D721Med (cell line): ENCODE measurements at places on chromosomes 5 and 9.

DNA sequence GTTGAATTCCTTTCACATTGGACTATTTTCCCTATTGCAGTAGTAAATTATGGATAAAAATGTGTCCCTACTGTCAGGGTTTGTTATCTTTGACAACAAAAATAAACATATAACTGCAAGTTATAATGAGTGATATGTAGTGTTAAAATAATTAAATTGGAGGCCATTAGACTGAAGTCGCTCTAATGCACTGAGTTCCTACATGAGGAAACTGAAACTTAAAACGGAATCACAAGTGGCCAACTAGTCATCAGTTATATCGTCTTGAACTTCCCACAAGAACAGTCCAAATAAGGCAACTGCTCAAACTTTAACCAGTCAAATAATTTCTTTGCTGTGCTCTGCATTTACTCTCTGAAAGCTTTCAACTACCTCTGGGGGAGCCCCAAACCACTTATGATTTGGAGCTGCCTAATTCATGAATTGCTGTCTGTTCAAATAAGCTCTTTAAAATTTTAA is 2.1 kb upstream of the IFT74 start:
- no peak for DNase-seq

- DNase-seq = no peak
Observed at GRCh38 chr9:99112750-99113413, 8.0 kb downstream of the TGFBR1 start.

- DNase-seq = no peak
Observed at GRCh38 chr5:137491121-137491520, 8.0 kb downstream of the SPOCK1 start.

GRCh38 chr9:121253821-121254501 is 14.0 kb upstream of the GSN start:
- DNase-seq = no peak

GRCh38 chr5:142686968-142687367 is 1.1 kb upstream of the FGF1 start:
- DNase-seq = no peak

DNA sequence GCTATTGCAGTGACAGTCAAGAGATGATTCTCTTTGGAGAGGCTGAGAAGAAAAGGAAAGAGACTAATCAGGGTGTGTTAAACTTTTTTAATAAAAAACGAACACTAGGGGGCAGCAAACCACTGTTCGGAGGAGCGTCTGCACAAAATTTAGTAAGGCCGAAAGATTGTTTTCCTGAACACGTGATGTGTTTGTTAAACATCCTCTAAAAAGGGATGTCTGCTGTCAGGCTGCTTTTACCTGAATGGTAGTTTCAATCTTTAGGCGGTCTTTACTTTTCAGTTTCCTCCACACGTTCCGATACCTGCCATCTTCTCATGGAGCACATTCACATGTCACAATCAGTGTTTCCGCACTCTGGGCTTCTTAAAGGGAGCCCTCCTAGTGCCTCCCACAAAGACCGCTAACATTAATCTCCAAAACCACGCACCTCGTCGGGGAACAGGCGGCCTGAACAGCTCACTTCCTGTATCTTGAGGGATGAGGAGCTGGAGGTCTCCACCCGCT is 125.2 kb downstream of the GPBP1 start:
- DNase-seq = no peak

- no peak for DNase-seq
Observed at GRCh38 chr5:148559461-148559860, 94.9 kb downstream of the HTR4 start.

GRCh38 chr5:59800347-59800893 is 93.1 kb downstream of the PDE4D start:
- DNase-seq = no peak
